ENCODE measurements at places on chromosomes 2 and 18. TPM values are rescaled to one million over a fixed set of nuclear protein-coding genes. Genes with fewer than 3 reads are reported as not detected.

Gene RAX
- not detected for total RNA-seq

Gene MAB21L4
- total RNA-seq: not detected

Gene PLB1
- 6.3 TPM for total RNA-seq

Gene COQ10B
- total RNA-seq: 38.2 TPM

Gene ZBTB7C
- total RNA-seq: 14.2 TPM

Gene SKA1
- total RNA-seq: not detected

Gene IL1F10
- not detected for total RNA-seq

Gene MGAT5
- total RNA-seq: 37.5 TPM

Gene GPR39
- total RNA-seq: 1.3 TPM

Gene MDH1B
- total RNA-seq: 0.19 TPM

Gene MTX2
- 18.8 TPM for total RNA-seq

Gene RPRD1A
- total RNA-seq: 46.8 TPM

Gene ELP2
- 71.8 TPM for total RNA-seq

Gene PROKR1
- 1.3 TPM for total RNA-seq

Gene EN1
- total RNA-seq: 4.4 TPM

Gene DCAF17
- total RNA-seq: 10.9 TPM

Gene TAF4B
- total RNA-seq: 4.9 TPM

Gene ATAD2B
- 24.0 TPM for total RNA-seq

Gene SEH1L
- 57.0 TPM for total RNA-seq

Gene RESP18
- total RNA-seq: not detected

Gene LBX2
- 2.6 TPM for total RNA-seq

Gene TTR
- total RNA-seq: not detected

Gene LHCGR
- total RNA-seq: 1.7 TPM

Gene CCDC148
- 0.35 TPM for total RNA-seq

Gene MYO3B
- total RNA-seq: not detected

Gene ACP1
- total RNA-seq: 51.3 TPM

Gene CNRIP1
- 31.6 TPM for total RNA-seq

Gene CYRIA
- total RNA-seq: 22.4 TPM

Gene KCNG3
- not detected for total RNA-seq

Gene AQP12B
- not detected for total RNA-seq

Gene SERPINB4
- not detected for total RNA-seq

Gene CRYGD
- not detected for total RNA-seq

Gene OR6B2
- total RNA-seq: not detected

Gene FOXI3
- total RNA-seq: not detected

Gene GBX2
- not detected for total RNA-seq

Gene GKN1
- total RNA-seq: not detected

Gene SLC23A3
- total RNA-seq: 0.93 TPM

Gene HOXD13
- 1.1 TPM for total RNA-seq

Gene SLC9A2
- not detected for total RNA-seq

Gene COL3A1
- total RNA-seq: 351 TPM

Gene FZD7
- 7.8 TPM for total RNA-seq

Gene LYPD1
- total RNA-seq: 0.32 TPM

Gene TEX44
- not detected for total RNA-seq

Gene SERPINB3
- total RNA-seq: not detected

Gene ESCO1
- 11.1 TPM for total RNA-seq

Gene ELOA2
- not detected for total RNA-seq

Gene CACNB4
- total RNA-seq: 1.7 TPM

Gene AKAIN1
- total RNA-seq: not detected

Gene ERMN
- total RNA-seq: 0.32 TPM

Gene MSGN1
- not detected for total RNA-seq

Gene SLC4A5
- 2.0 TPM for total RNA-seq

Gene ASB1
- 31.0 TPM for total RNA-seq

Gene ZC3H6
- total RNA-seq: 8.8 TPM

Gene TCF4
- total RNA-seq: 159 TPM

Gene LIPG
- 2.2 TPM for total RNA-seq

Gene TMEFF2
- total RNA-seq: not detected

Gene POU3F3
- total RNA-seq: not detected

Measured in mesenteric fat pad (tissue), 1 donor.